ENCODE measurements at places on chromosomes 1 and 21.

DNA sequence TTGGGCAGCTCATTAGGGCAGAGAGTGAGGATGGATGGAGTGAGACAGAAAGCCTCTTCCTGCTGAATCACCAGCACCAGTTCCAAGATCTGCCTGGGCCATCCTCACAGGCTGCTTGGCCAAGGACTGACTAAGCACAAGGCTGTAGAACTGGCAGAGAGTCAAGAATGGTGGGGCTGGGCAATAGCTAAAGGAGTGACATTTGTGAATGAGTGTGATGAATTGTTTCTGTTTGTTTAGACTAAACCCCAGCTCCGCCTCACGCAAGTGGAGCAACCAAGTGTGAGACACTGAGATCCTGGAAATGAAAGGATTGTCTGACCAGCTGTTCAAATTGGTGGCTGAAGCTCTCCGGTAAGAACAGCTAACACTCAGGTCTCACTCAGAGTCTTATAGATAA lies 38.6 kb downstream of the BRINP2 start:
- no peak overlapping the region for H3K4me3 ChIP-seq
- no peaks in the 10 kb centered on the region for H3K27me3 ChIP-seq
- H3K27ac ChIP-seq: no peak overlapping the region
- H3K4me1 ChIP-seq: no peaks in the 10 kb centered on the region

DNA sequence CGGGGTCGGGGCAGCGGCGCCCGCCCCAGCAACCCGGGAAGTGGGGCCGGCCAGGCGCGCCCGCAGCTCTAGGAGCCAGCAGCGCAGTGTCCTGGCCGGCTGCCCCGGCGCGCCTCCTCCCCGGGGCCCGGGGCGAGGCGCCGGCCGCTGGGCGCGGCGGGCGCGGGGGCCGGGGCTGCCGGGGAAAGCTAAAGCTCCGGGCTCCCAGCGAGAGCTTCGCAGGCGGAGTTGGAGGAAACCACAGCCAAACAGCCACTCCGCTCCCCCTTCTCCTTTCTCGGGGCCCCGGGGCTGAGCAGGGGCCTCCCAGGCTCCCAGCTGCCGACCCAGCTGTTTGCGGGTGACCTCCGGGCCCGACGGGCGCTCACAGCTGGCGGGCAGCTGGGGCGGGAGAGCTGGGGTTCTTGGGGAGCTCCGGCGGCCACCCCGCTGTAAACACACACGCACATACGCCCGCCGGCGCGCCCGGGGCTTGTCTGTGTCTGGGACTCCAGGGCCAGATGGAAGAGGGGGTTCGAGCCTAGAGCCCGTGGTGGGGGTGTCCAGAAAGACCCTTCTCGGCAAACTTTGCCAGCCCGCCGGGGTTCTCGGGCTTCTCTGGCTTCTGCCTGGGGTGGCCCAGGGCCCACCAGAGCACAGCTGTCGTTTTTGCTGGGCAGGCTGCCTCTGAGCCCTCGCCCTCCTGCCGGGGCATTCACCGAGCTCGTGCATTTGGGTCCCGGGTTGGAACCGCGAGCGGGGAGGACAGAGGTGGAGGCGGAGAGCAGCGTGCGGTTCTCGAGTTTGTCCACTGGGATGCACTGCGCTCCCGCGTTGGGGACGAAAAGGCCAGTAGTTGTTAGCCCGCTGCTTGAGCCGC lies 1.5 kb downstream of the AJAP1 start:
- H3K27me3 ChIP-seq: peaks cover 10% of the 10 kb centered on the region
- H3K4me3 ChIP-seq: peak overlapping the region; percentile 39
- H3K4me1 ChIP-seq: no peaks in the 10 kb centered on the region
- H3K36me3 ChIP-seq: no peaks in the 10 kb centered on the region

- peaks cover 12% of the 10 kb centered on the region for H3K36me3 ChIP-seq
- no peaks in the 10 kb centered on the region for H3K27me3 ChIP-seq
- peak within 1 kb of the TSS; percentile 86 for H3K27ac ChIP-seq
- DNase-seq: peak; percentile 95
- H3K4me1 ChIP-seq: peaks cover 3% of the 10 kb centered on the region
- H3K4me3 ChIP-seq: peak within 1 kb of the TSS; percentile 77
Observed at GRCh38 chr1:10032590-10033358, at the start of gene UBE4B. Gene UBE4B (plus strand): TSS chr1:10032958. CDS start chr1:10033671, 713 bp downstream.

GRCh38 chr21:25383545-25383944 lies 223.7 kb downstream of the MRPL39 start:
- no peak overlapping the region for H3K4me3 ChIP-seq
- no peaks in the 10 kb centered on the region for H3K36me3 ChIP-seq
- H3K27ac ChIP-seq: no peak overlapping the region
- H3K4me1 ChIP-seq: no peaks in the 10 kb centered on the region

DNA sequence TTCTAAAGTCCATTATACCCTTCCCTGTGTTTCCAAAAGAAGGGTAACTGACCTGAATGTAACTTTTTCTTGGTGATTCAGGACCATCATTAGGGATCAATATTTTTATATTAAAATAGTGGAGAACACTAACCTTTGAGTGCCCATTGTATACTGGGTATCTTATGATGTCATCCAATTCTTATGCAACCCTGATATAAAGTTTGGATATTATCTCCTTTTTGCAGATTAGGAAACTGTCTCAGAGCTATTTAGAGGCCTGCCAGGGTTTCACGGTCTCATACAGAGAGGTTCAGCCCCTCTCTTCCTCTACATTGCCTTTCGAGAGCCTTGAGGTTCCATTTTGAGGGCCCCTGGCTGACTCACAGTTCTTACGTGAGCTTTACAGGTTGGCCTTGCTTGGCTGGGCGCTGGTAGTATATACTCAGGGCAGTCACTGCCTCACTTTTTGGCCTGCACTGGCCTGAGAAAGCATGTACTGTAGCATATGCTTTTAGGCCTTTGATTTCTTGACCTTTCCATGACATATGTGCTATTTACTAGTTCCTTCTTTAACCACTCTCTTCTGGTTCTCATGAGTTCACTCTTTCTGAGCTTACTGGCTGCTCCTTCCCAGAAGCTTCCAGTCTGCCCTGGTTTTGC lies 15.7 kb upstream of the FOXO6 start:
- no peaks in the 10 kb centered on the region for H3K27me3 ChIP-seq
- H3K4me3 ChIP-seq: no peak overlapping the region
- no peak for DNase-seq
- H3K27ac ChIP-seq: no peak overlapping the region

- H3K4me1 ChIP-seq: no peaks in the 10 kb centered on the region
- DNase-seq: no peak
- no peak overlapping the region for H3K4me3 ChIP-seq
- no peaks in the 10 kb centered on the region for H3K27me3 ChIP-seq
Observed at GRCh38 chr1:18962855-18963737, 6.6 kb upstream of the IFFO2 start.

DNA sequence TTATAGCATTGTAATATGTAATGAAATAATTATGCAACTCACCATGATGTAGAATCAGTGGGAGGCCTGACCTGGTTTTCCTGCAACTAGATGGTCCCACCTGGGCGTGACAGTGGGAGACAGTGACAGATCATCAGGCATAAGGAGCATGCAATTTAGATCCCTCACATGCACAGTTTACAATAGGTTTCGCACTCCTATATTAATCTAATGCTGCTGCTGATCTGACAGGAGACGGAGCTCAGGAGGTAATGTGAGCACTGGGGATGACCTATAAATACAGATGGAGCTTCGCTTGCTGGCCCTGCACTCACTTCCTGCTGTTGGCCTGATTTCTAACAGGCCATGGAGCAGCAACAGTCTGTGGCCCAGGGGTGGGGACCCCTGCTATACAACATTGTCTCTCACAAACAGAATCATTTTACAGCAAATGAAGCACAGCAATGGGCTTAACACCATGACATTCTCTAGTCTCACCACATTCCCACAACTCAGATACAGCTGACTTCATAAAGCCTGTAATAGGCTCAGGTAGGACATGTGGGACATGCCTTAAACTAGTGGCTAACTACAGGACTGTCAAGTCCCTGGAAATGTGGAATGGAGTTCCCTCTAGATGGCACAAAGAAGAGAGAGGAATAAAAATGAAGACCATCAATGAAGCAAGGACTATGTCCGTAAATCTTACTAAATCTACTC lies 40.7 kb upstream of the SLC5A9 start:
- no peaks in the 10 kb centered on the region for H3K36me3 ChIP-seq
- H3K4me1 ChIP-seq: no peaks in the 10 kb centered on the region
- no peak overlapping the region for H3K27ac ChIP-seq
- no peaks in the 10 kb centered on the region for H3K27me3 ChIP-seq

GRCh38 chr1:241022366-241022765 lies 334.6 kb downstream of the RGS7 start:
- no peaks in the 10 kb centered on the region for H3K36me3 ChIP-seq
- H3K4me1 ChIP-seq: no peaks in the 10 kb centered on the region
- no peak for DNase-seq
- H3K4me3 ChIP-seq: no peak overlapping the region

DNA sequence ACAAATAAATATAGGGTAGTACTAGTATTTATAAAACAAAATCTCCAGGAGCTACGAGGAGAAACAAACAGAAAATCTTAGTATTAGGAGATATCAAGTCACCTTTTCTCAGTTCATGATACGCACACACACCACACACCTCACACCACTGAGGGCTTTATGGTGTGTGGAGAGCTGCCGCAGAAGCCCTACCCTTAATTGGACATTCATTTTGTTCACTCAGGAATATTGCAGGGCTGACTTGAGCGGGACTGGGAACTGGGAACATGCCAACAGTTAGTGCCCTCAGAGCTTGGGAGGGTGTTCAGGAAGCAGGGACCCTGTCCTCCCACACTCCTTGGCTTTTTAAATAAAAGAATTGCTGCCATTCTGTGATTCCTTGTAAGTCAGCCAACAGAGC lies 386.8 kb downstream of the RYR2 start:
- H3K36me3 ChIP-seq: no peaks in the 10 kb centered on the region
- no peaks in the 10 kb centered on the region for H3K27me3 ChIP-seq
- H3K4me1 ChIP-seq: no peaks in the 10 kb centered on the region
- H3K4me3 ChIP-seq: no peak overlapping the region
- no peak for DNase-seq
- no peak overlapping the region for H3K27ac ChIP-seq
